ENCODE measurements at places on chromosomes 5 and 9.

DNA sequence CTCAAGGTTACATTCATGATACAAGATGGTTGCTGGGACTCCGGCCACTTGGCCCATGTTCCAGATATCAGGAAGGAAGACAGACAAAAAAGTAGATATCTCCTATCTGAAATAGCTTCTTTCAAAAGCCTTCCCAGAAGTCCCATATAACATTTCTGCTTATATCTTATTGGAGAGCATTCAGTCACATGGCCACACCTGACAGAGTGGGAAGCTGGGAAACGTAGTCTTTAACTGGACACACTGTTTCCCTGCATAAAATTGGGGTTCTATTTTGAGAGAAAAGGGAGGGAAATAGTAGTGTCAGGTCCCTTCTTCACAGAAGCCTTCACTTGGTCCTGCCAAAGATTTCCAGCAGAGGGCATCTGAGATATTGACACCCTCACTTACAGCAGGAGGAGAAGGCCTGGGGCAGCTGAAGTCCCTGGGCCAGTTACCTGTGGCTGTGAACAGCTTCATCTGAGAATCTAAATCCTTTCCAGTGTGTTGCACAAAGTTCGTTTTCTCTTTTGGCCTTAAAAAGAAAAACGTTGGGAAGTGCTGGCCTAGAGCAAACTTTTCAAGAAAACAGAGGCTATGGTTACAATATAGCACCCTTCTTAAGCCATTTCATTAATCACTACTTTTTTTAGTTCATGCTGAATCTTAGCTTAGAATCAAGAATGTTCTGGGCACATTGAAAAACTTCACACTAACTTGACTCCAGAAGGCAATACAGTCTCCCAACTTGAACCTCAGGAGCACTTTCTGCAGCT is 33.5 kb downstream of the SPEF2 start:
- no peak for DNase-seq

DNA sequence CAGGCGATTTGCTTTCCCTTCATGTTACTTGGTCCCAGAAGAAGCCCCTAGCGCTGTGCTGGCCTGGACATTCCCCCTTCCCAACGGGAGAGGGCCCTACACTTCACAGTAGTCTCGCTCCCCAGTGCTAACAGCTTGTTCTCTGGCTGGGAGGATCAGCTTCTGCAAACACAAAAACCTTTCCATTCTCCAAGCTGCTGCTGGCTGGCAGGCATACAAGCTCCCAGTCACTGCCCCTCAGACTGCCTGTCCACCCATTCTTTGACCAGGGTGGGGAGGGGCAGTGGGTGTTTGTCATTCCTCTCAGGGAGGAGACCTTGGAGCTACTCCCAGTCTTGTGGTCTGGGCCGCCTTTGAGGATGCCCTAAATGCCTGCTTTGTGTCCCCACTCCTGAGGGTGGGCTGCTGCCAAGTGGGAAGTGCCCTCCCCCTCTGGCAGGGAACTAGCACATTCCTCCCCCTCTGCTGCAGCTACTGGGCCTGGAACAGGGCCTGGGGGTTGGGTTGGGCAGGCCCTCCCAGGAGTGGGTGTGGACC is 20.8 kb downstream of the ENHO start:
- no peak for DNase-seq

- no peak for DNase-seq
These were observed 42.1 kb upstream of the ZNF462 start for GRCh38 chr9:106820866-106821265.

DNA sequence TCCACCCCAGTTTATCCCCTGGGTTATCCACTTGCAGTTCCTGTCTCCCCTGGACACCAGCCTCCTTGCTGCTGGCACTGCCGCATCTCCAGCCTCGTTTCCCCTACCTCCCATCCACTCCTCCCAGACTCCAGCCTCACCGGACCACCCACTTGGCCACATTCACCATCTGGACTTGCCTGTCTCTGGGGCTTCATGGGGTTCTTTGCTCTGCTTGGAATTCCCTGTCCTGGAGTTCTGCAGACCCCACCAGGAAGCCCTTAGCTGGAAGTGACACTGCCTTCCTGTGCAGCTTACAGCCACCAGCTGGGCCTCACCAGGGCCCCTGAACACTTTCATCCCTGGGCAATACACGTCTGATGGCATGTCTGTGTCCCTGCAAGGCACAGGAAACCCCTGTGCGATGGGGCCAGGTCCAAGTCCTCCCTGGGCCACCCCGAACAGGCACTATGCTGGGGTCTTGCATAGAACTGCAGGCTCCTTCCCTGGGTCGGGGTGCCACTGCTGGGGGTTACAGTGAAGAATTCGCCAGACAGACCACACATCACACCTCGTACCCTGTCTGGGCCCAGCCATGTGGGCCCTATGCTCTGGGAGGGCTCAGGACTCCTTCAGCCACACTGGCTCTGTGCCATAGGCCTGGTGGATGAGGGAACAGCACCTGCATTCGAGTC is 3.0 kb downstream of the FLT4 start:
- DNase-seq = no peak

- DNase-seq = no peak
These were observed 2.1 kb downstream of the NR4A3 start for GRCh38 chr9:99823681-99824377.

DNA sequence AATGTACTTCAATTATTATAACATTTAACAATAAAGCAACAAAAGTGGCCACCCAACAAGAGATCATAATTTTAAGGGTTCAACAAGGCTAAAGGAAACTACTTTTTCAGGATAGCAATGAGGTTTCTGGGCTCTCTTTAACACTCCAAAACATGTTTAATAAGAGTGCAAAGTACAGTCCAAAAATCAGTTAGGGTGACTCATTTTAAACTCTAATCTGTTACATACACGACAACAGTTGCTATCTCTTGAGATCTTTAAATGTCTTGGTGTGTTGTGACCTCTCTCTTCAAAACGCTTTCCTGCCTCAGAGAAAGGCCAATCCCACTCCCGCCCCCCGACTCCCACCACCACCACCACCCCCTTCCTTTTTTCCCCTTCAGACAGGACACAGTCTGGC is 11.5 kb downstream of the NFIB start:
- no peak for DNase-seq

- DNase-seq = no peak
These were observed 39.9 kb upstream of the GRIN3A start for GRCh38 chr9:101778332-101778731.

- DNase-seq = no peak
These were observed 48.1 kb upstream of the PRR16 start for GRCh38 chr5:120415985-120416384.

GRCh38 chr9:129983891-129984290 is 59.1 kb downstream of the FNBP1 start:
- no peak for DNase-seq

- peak; percentile 11 for DNase-seq
These were observed 898 bp downstream of the CDH10 start for GRCh38 chr5:24643880-24644279.

- DNase-seq = no peak
These were observed 9.4 kb upstream of the GALNT10 start for GRCh38 chr5:154181161-154181560.

- no peak for DNase-seq
These were observed 28.1 kb upstream of the UGCG start for GRCh38 chr9:111868475-111868874.

DNA sequence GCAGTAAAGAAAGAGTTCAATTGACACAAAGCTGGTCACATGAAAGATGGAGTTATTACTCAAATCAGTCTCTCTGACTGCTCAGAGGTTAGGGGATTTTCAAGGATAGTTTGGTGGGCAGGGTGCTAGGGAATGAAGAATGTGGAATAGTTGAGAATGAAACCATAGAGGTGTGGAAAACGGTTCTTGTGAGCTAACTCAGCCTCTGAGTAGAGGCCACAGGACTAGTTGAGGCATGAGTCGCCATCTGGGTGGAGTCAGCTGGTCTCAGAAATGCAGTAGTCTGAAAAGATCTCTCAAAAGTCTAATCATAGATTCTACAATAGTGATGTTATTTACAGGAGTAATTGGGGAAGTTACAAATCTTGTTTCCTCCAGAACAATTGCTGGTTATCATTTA is 178.9 kb upstream of the SPEF2 start:
- no peak for DNase-seq

GRCh38 chr5:23763170-23763569 is 255.8 kb downstream of the PRDM9 start:
- no peak for DNase-seq

- DNase-seq = no peak
These were observed 7.8 kb downstream of the MED10 start for GRCh38 chr5:6370580-6370979.

DNA sequence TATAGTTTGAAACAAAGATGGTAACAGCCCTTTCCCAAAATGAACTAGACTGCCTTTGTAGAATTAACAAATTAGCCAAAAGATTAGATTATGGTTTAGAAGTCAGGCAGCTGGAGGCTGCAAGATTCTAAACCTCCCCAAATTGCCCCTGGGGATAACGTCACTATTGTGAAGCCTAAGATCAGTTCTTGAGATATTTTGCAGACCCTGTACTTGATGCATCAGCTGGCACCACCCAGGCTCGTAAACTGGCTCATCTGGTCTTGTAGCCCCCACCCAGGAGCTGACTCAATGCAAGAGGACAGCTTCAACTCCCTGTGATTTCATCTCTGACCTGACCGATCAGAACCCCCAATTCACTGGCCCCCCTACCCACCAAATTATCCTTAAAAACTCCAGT is 4.2 kb upstream of the SOWAHA start:
- no peak for DNase-seq

GRCh38 chr5:36300191-36300926 is 1.3 kb downstream of the RANBP3L start:
- no peak for DNase-seq

DNA sequence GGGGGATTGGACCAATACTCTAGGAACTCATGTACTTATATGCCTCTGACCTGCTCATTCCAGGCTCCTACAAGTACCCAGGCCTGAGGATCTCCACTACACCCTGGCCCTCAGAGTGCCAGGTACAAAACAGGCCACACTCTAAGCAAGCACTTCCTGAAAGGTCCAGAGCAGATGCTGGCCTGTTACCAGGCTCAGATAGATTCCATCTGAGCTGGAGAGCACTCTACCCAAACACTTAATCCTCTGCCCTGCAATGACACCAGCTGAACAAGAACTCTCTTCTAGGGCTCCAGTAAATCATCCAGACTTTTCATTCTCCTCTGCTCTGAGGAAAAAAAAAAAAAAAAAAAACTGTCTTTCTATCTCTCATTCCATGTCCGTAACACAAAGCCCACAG is 2.9 kb downstream of the P4HA2 start:
- DNase-seq = no peak

GRCh38 chr5:138716456-138716924 is 36.7 kb upstream of the CTNNA1 start:
- DNase-seq = no peak

DNA sequence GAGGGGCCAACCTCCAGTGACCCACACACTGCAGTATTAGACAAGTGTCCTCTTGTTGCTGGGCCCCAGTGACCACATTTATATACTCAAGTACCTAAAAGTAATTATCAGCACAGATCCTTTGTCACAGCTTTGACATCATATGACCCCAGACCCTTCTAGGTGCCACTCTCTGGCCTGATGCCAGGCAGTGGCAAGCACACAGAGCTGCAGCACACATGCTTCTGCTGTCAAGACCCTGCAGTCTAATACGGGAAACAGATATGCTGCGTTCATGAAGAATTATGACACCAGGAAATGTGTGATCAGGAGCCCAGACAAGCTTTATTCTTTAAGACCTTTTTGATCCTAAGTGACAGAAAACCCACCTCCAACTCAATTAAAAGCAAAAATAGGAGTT is 63.8 kb upstream of the AFAP1L1 start:
- DNase-seq = no peak

GRCh38 chr5:101425339-101425859 is 522.3 kb upstream of the ST8SIA4 start:
- no peak for DNase-seq

DNA sequence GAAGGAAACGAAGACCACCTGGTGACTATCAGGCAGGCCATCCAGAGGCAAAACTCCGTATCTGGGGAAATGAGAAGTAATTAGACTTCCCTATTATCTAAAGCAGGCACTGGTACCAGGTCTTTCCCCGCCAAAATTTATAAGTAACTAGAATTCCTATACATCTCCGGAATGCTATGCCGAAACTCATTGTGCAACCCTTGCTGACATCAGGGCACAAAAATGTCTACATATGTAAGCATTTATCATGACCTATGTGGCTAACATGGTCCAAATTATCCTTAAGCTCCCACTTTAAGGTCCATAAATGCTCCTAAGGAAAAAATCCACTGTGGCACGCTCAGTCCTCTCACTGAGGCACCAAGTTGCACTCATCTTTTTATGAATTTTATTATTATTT is 17.8 kb downstream of the ACTL7B start:
- DNase-seq = no peak

GRCh38 chr9:68446836-68447235 is 90.4 kb downstream of the PGM5 start:
- DNase-seq = no peak

- no peak for DNase-seq
These were observed 40.4 kb upstream of the SYNPO start for GRCh38 chr5:150599917-150600511.

DNA sequence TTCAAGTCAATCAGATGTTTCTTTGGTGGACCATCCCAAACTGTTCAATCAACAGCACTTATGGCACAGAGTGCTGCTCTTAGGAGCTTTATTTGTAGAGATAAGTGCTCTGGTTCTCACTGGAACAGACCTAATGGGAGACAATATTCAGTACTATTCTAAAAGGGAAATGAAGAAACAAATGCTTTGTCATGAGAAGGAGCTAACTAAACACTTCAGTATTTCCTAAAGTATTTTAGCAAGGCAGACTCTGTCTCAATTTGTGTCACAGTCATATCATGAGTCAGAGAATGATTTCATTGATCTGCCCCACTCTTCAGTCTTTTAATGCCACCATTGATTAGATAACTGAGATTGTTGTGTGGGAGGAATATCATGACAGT is 175.3 kb downstream of the SLF1 start:
- DNase-seq = no peak

- DNase-seq = no peak
These were observed 60.6 kb downstream of the DRD1 start for GRCh38 chr5:175383350-175383749.

GRCh38 chr5:137735555-137736284 is at the start of gene KLHL3:
TSS of gene KLHL3 (minus strand) at chr5:137736089. CDS start at chr5:137735646, 443 bp downstream.
- peak; percentile 84 for DNase-seq

- no peak for DNase-seq
These were observed 167.3 kb upstream of the IRX1 start for GRCh38 chr5:3428334-3428733.

DNA sequence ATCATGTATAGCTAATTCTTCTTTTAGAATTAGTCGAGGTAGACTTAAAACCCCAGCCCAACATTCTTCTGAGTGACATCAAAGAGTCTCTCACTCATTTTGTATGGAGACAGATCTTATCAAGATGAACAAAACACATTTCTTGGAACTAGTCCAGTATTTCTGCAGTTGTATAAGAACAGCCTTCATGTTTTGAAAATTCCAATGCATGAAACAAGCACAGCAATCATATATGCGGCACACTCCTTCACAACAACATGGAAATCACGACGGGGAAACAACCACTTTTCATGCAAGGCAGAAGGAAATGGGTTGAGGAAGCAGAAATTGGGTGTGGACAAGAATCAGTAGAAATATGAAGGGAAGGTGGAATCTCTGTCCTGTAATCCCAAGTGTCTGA is 113.8 kb downstream of the PLK2 start:
- no peak for DNase-seq

GRCh38 chr5:147061431-147061830 is 173.4 kb upstream of the STK32A start:
- DNase-seq = no peak

- DNase-seq = no peak
These were observed 11.3 kb downstream of the FLT4 start for GRCh38 chr5:180637962-180638680.

- DNase-seq = peak; percentile 53
These were observed 96.5 kb downstream of the ARHGAP26 start for GRCh38 chr5:142866563-142867275.

- DNase-seq = no peak
These were observed 85.7 kb downstream of the LMX1B start for GRCh38 chr9:126699401-126699881.

Measured in cerebellar nuclear complex (tissue), 1 donor.